Left cardiac atrium (tissue), 4 donors: ENCODE measurements at places on chromosomes 5 and 9. TPM values are rescaled to one million over a fixed set of nuclear protein-coding genes. Genes with fewer than 3 reads are reported as not detected.

GRCh38 chr5:50749873-50750272, 83.4 kb downstream of the PARP8 start:
- no peak for DNase-seq

- DNase-seq: no peak
Observed at GRCh38 chr9:113370806-113371325, 5.9 kb downstream of the HDHD3 start.

GRCh38 chr5:55518831-55519390, 15.9 kb downstream of the PLPP1 start:
- DNase-seq: no peak

QRFP gene
- not detected for total RNA-seq

TRIP13 gene
- 0.88 TPM for total RNA-seq

GRCh38 chr9:6764523-6764922, 6.8 kb downstream of the KDM4C start:
- no peak for DNase-seq

CHMP5 gene
- total RNA-seq: 45.9 TPM

TRPM3 gene
- 1.2 TPM for total RNA-seq

GRCh38 chr5:154786414-154786813, 31.2 kb downstream of the LARP1 start:
- no peak for DNase-seq

SPAAR gene
- total RNA-seq: 13.1 TPM

ARID3C gene
- total RNA-seq: not detected

- no peak for DNase-seq
Observed at GRCh38 chr5:143541943-143542797, 138.7 kb upstream of the NR3C1 start.

DNA sequence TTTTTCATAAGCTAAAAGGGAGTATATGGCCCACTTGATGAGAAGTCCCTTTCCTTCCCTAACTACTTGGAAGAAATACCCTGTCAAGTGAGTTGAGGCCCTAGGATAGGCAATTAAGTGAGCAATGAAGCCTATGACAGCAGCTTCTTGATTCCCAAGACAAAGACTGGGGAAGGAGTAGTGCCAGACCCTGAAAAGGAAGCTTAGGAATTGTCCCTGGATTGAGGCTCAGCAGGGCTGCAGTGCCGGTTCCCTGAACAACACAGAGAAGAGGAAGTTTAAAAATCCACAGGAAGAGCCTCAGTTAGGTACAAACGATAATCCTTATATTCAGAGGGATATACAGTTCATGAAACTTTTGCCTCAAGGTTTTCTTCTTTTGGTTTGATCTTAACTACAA, 61.8 kb upstream of the RAD23B start:
- no peak for DNase-seq

DNA sequence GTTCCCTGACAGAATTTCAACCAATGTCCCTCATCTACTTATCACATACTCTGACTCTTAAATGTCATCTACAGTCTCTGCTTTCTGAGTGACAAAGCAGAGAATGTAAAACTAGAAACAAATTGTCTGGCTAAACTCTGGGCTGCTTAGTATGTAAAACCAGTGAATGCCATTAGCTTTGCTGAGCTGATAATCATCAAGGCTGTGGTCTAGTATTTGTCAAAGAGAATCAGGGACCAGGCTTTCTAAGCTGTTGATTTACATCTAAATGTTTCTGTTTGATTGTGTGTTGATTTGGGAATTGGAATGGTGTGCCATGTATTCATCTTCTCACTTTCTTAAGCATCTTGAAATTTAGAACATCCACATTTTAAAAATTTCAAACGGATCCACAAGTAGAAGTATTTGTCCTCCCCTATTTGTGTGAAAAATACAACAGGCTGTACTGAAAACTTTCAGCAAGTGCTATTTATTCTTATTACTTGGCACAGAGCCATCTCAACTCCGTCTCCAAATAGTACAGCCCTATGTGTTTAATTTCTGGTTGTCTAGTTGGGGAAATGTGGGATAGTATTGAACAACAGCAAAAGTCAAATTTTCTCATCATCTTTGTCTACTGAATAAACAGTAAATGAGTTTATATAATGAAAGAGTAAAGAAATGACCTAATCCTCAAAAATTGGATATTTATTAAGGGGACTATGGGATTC, 251.5 kb downstream of the KCTD16 start:
- no peak for DNase-seq

GRCh38 chr9:124469011-124469832, 19.0 kb downstream of the ADGRD2 start:
- no peak for DNase-seq

GRCh38 chr9:117290856-117291622, 123.8 kb downstream of the ASTN2 start:
- DNase-seq: no peak

- DNase-seq: no peak
Observed at GRCh38 chr9:92607773-92608172, 62.2 kb downstream of the IPPK start.

DNA sequence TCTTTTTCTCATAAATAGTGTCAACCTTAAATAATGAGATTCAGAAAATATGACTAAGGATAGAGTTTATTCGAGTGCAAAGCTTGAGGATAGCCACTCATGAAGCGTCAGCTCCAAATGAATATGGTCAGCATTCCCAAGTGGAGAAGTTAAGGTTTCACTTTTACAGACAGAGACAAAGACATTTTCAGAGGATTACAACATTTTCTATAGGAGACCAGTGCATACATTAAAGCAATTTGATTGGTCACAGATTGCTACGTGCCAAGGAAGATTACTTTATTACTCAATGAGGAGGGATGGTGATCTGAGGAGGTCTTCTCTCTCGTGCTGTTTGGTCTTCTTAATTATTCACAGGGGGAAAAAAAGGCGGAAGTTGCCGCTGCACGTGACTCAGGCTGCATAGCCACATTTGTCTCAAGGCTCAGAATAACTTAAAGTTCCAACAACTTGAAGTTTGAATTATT, 60.1 kb upstream of the SPATA31C2 start:
- no peak for DNase-seq

- no peak for DNase-seq
Observed at GRCh38 chr5:166553778-166554177, 1737.7 kb upstream of the WWC1 start.

RLN1 gene
- total RNA-seq: 0.41 TPM
